Skin of body (tissue), 3 donors: ENCODE measurements at places on chromosomes 4 and X. TPM values are rescaled to one million over a fixed set of nuclear protein-coding genes. Genes with fewer than 3 reads are reported as not detected.

Gene KLHL34
- 0.59 TPM for total RNA-seq

GRCh38 chr4:53575552-53575951, 15.7 kb downstream of the LNX1 start:
- DNase-seq, result no peak

Gene SCD5
- 15.5 TPM for total RNA-seq

GRCh38 chrX:24877288-24877664, 138.5 kb downstream of the ARX start:
- DNase-seq, result no peak

- no peak for DNase-seq
These were observed 438.5 kb downstream of the INPP4B start for GRCh38 chr4:142407596-142407995.

DNA sequence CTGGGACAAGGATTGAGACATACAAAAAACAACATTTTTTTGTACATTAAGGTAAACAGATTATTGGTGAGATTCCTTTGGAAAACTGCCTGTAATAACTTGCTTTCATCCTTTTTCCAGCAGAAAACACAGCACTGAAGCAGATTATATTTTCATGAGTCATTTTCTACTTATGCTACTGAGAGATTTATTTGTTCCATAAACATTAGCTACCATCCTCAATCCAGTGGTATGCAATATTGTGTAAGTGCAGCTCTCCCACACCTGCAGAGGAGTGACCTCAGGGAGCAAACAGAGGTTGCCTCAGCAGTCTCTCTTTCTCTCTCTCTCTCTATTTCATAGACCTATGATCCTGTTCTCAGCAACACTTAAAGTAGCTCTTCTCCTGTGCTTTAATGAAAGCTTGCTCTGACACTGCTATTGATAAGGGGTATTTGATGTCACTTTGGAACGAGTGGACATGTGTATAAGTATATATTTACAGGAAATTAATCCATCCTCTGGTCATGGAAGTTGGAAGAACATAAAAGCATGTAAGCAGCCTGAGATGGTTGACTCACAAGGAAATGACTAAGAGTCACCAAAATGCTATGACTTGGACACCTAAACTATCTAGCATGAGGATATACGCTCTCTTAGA, 163.7 kb upstream of the SPANXC start:
- DNase-seq, result no peak

- no peak for DNase-seq
These were observed 9.1 kb upstream of the GTPBP6 start for GRCh38 chrX:327660-328126.

Gene GCNA
- 0.99 TPM for total RNA-seq

GRCh38 chrX:138026211-138026610, 460.3 kb downstream of the ZIC3 start:
- no peak for DNase-seq

- DNase-seq, result no peak
These were observed 1.5 kb upstream of the ASMTL start for GRCh38 chrX:1453951-1454785.

DNA sequence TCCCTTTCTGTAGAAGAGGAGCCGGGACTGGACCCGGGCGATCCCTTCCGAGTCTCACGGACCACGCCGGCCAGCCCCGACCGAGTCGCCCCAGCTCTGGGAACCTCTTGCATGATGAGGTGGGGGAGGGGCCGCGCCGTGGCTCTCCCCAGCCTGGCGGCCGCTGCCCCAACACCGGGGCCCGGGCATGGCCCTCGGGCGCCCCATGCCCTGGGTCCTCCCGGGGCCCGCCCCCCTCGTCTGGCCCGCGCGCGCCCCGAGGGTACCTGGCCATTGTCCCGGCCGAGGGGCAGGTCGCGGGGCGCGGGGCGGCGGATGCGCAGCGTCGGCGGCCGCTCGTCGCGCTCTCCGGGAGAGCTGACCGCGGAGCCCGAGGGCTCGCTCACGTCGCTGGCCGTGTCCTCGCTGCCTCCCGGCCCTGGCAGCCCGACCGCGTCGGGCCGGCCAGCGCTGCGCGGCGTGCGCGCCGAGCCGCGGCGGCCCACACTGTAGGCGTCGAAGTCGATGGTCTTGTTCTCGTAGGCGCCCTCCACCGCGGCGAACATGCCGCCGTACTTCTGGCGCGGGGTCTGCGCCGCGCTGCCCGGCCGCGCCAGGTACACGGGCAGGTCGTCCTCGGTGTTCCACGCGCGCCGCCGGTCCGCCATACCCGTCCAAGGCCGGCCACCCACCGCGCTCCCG, 423 bp downstream of the CRMP1 start:
- no peak for DNase-seq

Gene CENPVL2
- total RNA-seq, result not detected

DNA sequence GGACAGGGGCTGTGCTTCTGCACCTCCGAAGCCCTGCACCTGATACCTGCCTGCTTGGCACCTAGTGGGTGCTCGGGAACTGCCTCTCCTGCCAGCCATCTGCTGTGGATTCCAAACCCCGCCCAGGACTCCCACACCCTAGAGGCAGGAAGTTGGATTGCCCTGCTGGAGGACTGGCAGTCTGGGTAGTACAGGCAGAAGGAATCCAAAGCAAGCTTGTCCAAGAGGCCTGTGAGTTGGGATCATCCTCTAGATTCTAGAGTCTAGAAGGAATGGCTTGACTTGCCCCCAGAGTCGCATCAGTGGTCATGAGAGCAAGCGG, 64.6 kb upstream of the MTM1 start:
- DNase-seq, result no peak

GRCh38 chr4:55021214-55021613, 104.2 kb downstream of the KDR start:
- no peak for DNase-seq

- peak; percentile 3 for DNase-seq
These were observed 546 bp downstream of the ZRSR2 start for GRCh38 chrX:15790769-15791290.

GRCh38 chrX:45070116-45071007, 130.3 kb downstream of the DIPK2B start:
- peak; percentile 2 for DNase-seq
